ENCODE measurements at places on chromosomes 6 and 20.

- no peak for DNase-seq
Measured at GRCh38 chr6:12450467-12450866, 160.3 kb downstream of the EDN1 start.

DNA sequence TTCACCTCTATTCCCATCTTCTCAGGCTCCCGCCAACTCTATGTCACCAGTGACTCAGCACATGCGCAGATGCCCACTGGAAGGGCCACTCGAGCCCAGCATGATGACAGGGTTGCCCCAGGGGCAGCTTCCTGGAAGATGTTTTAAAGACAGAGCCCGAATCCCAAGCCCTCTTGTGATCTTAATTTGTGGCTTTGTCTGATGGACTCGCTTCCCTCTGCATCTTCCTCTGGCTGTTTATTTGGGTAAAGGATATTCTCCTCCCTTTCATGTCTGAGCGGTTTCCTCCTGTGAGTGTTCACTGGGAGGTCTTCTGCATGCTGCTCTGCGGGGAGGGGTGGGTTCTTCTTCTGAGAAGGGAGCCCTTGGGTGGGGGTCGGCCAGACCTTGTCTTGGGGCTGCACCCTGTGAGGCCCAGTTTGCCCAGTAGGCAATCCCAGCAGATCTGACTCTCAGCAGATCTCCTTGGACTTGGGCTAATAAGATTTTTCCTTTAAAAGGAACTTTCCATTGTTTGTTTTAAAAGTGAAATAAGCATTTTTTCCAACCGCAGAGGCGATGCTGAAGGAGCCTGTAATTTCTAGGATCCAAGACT, 401.0 kb downstream of the CDC5L start:
- DNase-seq, result no peak

DNA sequence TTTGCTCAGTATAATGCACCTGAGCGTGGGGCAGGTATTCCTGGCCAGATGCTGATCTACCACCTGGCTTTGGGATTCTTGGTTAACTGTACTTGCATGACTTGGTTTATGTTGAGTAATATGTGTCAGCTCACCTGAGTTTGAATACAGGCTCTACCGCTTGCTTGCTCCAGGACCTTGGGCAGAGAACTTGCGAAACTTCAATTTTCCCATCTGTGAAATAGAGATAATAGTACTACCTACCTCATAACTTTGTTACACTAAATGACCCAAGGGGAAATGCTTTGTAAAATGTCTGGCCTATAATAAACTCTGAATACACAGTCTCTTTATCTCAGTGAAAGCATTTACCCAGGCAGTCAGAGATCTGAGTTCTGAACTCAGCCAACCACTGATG, 51.8 kb downstream of the SCAND1 start:
- DNase-seq, result peak; percentile 78

DNA sequence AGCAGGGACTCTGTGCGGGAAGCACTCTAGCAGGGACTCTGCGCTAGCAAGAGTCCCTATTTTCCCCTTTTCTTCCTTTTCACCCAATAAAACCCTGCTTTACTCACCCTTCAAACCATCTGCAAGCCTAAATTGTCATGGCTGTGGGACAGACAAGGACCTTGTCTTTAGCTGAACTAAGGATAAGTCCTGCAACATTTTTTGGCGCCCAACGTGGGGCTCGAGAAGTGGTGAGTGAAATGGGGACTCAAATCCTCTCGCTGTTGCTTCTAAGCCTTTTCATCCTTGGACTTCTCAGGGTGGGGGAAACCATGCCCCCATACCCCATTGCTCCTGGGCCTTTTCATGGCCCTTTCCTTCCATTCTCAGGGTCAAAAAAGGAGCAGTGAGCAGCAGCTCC, 46.4 kb downstream of the IMPG1 start:
- peak; percentile 6 for DNase-seq

- no peak for DNase-seq
Measured at GRCh38 chr20:49668181-49668877, 45.3 kb downstream of the B4GALT5 start.

DNA sequence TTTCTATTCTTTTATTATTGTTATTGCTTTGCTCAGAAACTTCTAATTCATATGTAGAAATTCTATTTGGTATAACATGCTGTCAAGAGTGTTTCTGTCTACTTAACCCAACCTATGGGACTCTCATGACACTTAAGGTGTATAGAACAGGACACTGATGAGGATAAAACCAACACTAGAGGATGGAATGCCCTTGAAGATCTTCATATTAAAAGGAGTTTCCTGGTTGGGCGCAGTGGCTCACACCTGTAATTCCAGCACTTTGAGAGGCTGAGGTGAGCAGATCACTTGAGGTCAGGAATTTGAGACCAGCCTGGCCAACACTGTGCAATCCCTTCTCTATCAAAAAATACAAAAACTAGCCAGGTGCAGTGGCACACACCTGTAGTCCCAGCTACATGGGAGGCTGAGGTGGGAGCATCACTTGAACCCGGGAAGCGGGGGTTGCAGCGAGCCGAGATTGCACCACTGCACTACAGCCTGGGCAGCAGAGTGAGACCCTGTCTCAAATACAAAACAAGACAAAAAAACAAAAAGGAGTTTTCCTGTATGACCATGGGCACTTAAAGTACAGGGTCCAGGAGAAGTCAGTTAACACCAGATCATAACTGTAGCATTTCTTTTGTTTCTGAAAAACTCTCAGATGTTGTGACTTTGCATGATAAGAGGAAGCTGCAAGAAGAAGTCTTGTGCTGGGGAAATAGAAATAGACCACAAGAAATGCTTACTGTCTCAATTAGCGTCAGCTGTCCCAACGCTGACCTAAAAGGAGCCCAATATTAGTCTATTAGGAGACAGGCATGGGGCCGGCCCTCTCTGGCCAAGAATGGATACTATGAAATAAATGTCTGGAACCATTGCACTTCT, 38.9 kb upstream of the CD2AP start:
- no peak for DNase-seq

GRCh38 chr20:40628877-40629276, 60.2 kb downstream of the MAFB start:
- DNase-seq, result peak; percentile 54

Data from epithelial cell of esophagus (primary cell).